ENCODE measurements at places on chromosomes 7 and 10.

DNA sequence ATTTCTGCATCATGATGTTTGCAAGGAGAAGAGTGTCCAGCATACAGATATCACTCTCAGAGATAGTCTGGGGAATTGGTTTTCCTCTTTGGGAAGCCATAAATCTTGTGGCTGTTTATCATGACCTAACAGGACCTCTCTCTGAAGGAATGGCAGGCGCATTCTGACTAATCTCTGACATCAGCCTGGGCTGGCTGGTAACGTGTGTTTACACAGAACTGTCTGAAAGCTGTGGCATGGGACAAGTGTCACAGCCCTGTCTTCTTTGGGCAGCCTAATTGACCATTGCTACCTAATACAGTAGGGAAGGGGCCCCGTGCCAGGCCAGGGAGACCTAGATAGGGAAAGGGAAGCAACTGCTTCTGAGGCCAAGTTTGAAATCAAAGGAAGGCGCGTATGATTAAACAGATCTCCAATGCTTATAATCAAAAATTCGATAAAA is 73.9 kb upstream of the CABCOCO1 start:
- no peak for DNase-seq

- no peak for DNase-seq
Measured at GRCh38 chr10:5476918-5477525, 22.3 kb downstream of the CALML5 start.

GRCh38 chr10:102645388-102645740 is 1.1 kb downstream of the TRIM8 start:
- no peak for DNase-seq

- no peak for DNase-seq
Measured at GRCh38 chr7:95893484-95893883, 121.1 kb downstream of the DYNC1I1 start.

DNA sequence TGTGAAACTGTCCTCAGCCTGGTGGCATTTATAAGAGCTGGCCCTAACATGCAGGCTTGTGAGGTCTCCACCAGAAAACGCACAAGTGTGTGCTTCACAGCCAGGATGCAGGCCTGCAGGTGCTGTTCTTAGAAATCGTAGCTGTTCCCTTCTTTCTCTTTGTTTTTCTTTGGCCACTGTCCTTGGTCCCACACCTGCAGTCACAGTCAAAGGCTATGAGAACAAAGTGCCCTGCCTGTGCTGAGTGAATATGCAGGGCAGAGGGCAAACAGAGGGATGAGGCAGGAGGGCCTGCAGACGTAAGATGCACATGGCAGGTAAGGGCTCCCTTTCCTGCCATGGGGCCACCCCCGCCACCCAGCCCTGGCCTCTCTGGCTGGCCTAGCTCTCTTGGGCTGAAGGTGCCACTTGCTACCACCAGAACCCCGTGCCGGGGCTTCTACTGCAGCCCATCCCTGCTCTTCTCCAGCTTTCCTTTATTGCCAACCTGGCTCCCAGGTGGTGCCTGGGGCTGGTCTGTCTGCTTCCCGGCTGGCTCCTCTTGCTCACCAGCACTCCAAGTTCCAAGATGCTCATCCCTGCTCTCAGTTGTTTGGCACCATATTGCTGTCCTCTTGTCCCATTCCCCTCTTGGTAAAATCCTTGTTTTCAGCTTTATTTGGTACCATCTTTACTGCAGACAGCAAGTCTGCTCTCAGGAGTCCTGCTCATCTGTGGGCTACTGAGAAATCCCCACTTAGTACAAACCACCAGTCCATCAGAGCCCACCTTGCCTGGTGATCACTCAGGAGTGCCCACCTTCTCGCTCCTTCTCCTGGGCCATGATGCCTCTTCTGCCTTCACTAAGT is 308.1 kb upstream of the ZMIZ1 start:
- DNase-seq = no peak

GRCh38 chr7:124799448-124799847 is 33.9 kb upstream of the GPR37 start:
- DNase-seq = no peak

DNA sequence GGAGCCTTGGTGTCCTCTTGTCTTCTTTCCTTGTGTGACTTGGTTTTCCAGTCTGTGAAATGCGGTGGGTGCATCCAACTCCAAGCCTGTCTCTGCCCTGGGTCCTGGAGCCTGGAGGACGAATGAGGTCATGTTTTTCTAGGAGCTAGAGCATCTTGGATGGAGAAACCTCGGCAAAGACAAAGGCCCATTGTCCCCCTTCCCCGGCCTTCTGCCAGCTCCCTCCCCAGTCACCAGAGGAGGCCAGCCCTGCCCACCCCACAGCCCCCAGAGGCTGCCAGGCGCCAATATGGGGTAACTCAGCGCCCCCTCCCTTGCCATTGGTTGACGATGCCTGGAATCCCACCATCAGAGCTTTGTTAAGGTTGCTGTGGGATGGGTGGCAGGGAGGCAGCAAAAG is 40.4 kb downstream of the KCTD7 start:
- no peak for DNase-seq

DNA sequence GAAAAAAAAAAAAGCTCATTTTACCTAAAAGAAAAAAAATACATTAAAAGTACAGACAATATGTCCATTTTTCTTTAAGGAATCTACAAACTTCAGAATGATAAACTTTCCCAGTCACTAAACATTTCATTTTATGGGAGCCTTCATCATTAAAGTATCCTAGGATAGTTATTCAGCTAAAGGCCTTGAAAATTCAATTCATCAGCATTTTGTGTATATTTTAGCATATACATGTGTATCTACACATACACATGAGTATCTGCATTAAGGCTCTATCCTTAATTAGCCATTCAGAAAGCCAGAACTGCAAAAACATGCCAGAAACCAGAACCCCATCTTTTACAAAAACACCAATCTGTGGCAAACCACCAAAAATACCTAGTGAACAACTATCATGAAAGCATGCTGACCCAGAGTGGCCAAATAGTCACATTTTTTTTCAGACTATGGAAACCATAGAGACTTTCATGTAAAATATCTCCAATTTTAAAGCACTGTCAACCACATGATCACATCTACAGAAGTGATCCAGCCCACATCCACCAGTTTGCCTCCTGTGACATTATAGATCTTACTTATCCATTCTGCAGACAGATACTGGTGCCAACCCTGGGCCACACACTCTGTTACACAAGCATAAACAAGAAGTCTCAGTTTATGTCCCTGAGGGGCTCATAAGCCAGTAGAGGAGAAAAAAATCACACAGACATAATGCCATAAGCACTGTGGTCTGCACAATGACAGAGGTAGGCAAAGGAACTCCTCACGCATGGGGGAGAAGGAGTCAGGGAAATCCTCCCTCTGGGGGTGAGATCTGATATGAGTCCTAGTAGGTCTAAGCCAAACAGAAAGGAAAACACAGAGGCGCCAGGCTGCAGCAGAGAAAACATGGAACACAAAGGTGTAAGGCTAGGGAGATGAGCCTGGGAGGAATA is 79.2 kb downstream of the SRPK2 start:
- DNase-seq = no peak

DNA sequence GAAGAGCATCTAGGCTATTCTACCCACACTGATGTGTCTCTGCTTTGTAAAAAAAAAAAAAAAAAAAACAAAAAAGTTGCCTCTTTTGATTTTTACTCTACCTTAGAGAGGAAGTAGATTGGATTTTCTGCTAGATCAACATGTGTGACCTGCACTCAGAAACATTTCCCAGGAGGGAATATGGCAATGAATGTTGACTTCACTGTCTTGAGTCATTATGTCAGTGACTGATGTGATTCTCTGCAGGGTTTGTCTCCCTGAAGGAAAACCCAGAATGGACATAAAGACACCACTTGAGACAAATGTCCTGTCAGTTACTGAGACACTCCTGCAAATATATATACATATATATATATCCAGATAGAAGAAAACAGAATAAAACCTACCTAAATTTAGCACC is 370.3 kb downstream of the BMPER start:
- no peak for DNase-seq

GRCh38 chr7:13201628-13202027 is 514.2 kb downstream of the ARL4A start:
- DNase-seq = no peak

All from BJ (cell line).